ENCODE measurements at places on chromosomes 1 and 21.
A peak's percentile ranks its signal among the peaks of the same experiment; 100 is the strongest.

GRCh38 chr1:176904057-176904751 lies 260.3 kb downstream of the ASTN1 start:
- DNase-seq = no peak

- DNase-seq = no peak
Measured at GRCh38 chr1:150514913-150515327, 632 bp upstream of the FALEC start.

GRCh38 chr1:94462606-94463005 lies 44.4 kb downstream of the ABCD3 start:
- no peak for DNase-seq

GRCh38 chr1:162612606-162613400 lies 19.5 kb upstream of the DDR2 start:
- DNase-seq = no peak

- no peak for DNase-seq
Measured at GRCh38 chr1:109116286-109116685, 2.4 kb downstream of the ELAPOR1 start.

- DNase-seq = peak; percentile 27
Measured at GRCh38 chr1:51058858-51059257, 43.2 kb upstream of the C1orf185 start.
